ENCODE measurements at places on chromosomes 3 and 15. TPM values are rescaled to one million over a fixed set of nuclear protein-coding genes. Genes with fewer than 3 reads are reported as not detected.
A peak's percentile ranks its signal among the peaks of the same experiment; 100 is the strongest.

GPR149 gene
- total RNA-seq = not detected

LRRIQ4 gene
- total RNA-seq = not detected

NAALADL2 gene
- total RNA-seq = 36.9 TPM

IMPG2 gene
- total RNA-seq = 0.22 TPM

MOBP gene
- total RNA-seq = 3.8 TPM

GRCh38 chr3:72591522-72592421, 256.5 kb downstream of the SHQ1 start:
- peak; percentile 87 for DNase-seq

DNA sequence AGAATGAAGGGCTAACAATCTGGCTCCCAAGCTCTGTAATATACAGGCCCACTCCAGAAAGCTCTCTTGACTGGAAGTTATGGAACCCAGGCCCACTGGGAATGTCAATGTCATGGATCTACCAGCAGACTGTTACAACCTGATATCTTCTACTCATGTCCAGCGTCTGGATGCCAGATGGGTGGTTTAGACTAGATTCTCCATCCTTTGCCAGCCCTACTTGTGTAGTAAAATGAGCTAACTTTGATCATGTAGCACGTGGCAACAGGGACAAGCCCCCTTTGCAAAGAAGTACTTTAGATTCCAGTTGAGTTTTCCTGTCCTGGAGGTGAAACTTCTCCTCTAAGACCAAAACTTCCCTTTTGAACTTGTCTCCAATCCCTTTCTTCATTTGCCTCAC, 55.1 kb downstream of the HEG1 start:
- DNase-seq = no peak

- DNase-seq = no peak
Observed at GRCh38 chr3:167251678-167252077, 128.4 kb downstream of the ZBBX start.

- DNase-seq = no peak
Observed at GRCh38 chr15:77549576-77550288, 83.0 kb downstream of the LINGO1 start.

DNA sequence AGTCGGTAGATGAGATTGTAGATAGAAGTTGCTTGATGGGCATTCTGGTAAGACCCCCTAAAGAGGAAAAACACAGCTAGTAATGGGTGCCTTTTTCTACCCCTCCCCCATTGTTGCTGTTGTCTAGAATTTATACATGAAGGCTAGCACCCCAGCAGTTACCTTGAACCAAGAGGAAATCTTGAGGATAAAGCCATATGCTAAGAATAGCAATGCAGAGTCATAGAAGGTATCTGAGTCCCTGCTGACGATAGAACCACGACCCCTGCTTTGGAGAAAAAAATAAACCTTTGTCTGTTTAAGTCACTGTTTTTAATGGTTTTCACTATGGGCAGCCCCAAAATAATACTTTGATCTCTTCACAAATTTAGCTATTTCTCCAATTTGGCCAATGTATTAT, 162.6 kb downstream of the THRB start:
- no peak for DNase-seq

DNA sequence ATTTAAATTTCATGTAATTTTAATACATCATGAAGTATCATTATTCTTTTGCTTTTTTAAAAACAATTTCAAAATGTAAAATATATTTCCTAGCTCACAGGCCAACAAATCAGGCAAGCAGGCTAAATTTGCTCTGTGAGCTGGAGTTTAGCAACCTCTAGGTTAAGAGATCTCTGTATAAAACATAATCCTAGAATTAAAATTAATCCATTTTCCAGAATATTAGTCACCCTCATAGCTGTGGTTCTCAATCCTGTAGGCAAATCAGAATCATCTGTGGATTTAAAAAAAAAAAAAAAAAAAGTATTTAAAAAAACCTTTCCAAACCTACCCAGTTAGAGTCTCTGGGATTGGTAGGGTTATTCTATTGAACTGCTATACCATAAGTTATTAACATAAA, 209.7 kb downstream of the MINAR1 start:
- no peak for DNase-seq

DNA sequence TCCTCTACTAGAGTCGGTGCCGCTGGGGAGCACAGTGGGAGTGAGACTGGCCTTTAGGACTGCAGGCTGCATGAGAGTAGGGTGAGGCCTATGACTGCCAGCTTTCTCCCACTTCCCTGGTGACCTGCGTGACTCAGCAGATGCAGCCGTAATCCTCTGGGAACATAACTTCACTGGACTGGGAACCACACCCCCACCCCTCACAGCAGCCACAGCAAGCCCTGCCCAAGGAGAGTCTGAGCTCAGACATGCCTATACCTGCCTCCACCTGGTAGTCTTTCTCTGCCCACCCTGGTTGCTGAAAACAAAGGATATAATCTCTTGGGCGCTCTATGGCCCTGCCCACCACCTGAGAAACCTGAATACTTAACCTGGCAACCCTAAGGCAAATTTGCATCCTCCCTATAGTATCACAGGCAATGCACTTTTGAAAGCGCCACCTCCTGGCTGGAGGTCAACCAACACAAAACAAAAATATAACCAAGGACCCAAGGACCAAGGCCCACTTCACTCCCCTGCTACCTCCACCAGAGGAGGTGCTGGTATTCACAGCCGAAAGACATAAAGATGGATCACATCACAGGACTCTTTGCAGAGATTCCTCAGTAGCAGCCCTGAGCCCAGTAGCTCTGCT, 308.9 kb downstream of the CTNNB1 start:
- no peak for DNase-seq

DNA sequence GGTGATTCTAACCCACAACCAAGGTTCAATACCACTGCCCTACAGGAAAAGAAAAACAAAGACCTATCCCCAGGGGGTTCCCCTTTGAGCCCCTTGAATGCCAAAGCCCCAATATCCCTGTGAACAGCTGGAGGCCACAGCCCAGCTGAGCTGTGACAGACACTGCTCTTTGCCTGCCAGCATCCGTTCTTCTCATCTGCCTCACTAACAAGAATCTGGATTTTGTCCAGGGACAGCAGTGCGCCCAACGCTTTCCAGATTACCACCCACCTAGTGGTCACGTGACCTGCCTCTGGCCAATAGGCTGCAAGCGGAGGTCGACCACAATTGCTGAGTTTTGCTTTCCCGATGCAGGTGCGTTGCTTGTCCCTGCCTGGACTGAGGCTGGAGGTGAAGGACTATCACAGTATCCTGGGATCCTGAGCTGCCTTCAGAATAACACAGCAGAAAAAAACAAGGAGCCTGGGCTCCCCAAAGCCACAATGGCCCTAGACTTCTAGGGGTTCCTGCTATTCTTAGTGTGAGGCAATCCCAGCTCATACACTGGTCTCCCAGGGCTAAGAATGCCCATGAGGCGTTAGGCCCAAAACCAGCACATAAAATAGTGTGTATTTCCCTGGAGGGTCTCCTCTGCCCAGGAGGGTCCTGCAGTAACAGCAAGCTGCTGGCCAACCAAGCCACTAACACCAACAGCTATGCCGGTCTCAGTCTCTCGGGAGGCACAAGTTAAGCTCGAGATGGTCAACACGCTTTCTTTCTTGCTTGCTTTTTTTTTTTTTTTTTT, 13.8 kb downstream of the BDH1 start:
- DNase-seq = no peak

DNA sequence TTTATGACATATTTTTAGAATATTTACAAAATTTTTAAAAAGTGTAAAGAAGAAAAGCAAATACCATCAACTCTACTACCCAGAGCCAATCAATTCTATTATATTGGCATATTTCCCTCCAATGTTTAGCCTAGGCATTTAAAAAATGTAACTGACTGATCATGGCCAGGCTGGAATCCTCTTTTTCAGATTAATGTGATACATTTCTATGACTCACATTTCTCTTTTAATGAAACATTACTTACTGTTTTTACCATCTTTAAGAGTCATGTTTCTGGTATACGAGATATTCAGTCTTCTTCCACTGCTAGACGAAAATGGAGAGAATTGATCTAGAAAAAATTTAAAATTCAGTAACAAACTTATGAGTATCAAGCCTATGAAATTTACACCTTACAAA, 53.4 kb upstream of the DCUN1D1 start:
- DNase-seq = no peak

DNA sequence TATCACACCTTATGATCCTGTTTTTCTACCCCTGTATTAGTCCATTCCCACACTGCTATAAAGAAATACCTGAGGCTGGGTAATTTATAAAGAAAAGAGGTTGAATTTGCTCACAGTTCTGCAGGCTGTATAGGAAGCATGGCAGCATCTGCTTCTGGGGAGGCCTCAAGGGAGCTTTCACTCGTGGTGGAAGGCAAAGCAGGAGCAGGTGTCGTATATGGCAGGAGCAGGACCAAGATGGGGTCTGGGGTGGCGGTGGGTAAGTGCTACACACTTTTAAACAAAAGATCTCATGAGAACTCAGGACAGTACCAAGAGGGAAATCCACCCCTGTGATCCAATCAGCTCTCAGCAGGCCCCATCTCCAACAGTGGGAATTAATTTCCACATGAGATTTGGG, 15.4 kb upstream of the SCAP start:
- DNase-seq = no peak

- no peak for DNase-seq
Observed at GRCh38 chr15:40917585-40917984, 11.6 kb upstream of the DLL4 start.

DNA sequence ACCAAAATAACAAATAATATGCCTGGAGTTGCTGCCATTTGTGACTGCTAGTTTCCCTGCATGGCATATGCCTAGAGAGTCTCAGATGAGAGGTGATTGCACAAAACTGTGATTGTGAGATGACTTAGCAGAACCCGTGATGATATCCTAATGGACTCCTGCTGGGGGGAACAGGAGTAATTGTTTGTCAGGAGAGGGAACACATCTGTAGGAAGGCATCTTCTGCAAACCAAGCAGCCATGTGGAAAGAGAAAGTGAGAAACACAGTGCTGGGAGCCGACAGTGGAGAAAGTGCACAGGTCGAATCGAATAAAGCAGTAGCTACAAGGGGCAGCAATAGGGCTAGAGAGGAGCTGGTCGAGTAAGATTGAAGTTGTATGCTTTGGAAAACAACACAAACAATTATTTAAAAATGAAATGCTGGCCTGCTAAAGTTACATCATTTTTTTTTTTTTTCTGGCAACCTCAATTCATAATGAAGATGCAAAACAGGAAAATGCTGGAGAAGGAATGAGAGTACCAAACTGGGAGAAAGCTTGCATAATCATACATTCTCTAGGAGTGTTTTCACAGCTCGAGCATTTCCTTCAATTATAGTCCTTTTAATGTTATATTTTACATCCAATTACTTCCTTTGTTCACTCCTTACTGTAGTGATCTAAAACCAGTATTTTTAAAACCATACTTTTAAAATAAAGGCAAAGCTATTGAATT, 494.2 kb upstream of the AGTR1 start:
- no peak for DNase-seq

All from sciatic nerve (tissue), 2 donors.